ENCODE measurements at places on chromosomes 12 and 14.

DNA sequence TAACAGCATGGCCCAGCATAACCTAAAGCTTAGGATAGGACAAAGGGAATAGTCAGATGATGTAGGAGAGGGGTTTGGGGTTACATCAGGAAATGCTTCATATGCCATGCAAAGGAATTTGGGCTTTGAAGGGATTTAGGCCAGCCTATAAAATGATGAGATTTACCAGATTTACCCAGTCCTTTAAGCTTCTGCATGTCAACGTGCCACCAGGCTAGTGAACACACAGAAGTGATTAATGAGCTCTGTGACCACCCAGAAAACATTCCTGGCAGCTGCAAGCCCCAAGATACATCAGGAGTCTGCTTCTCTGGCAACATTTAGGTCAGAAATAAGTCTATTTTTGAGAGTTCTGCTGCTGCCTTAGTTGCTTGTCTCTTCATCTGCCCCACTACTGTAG lies 118.3 kb downstream of the LRIG3 start:
- DNase-seq: no peak

- DNase-seq: no peak
Observed at GRCh38 chr12:53399896-53400295, 19.9 kb downstream of the SP1 start.

- DNase-seq: no peak
Observed at GRCh38 chr12:25526778-25527177, 26.3 kb downstream of the LMNTD1 start.

GRCh38 chr14:91241863-91242262 lies 2.6 kb downstream of the GPR68 start:
- no peak for DNase-seq

DNA sequence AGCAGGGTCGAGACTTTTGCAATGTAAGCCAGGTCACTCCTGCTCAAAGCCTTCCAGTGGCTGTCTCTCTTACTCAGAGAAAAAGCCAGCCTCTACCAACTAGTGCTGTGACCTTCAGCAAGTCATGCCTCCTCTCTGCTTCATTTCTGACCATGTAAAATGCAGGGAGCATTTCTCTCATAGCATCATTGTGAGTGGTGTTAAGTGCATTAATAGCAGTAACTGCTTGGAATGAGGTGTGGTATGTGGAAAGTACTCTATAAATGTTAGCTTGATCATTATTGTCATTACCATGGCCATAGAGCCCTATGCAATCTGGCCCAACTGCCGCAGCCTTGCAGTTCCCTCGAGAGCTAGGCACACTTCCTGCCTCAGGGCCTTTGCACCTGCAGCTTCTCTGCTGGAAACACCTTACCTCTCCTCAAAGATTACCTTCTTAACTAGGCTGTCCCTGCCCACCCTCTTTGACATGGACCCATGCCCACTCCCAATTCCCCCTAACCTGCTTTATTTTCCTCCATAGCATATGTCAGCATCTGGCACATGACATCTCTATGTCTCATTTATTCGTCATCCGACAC lies 10.9 kb downstream of the PLEKHD1 start:
- no peak for DNase-seq

GRCh38 chr14:77738559-77739250 lies 22.3 kb downstream of the SNW1 start:
- no peak for DNase-seq

- no peak for DNase-seq
Observed at GRCh38 chr14:105148604-105149145, 19.9 kb downstream of the JAG2 start.

DNA sequence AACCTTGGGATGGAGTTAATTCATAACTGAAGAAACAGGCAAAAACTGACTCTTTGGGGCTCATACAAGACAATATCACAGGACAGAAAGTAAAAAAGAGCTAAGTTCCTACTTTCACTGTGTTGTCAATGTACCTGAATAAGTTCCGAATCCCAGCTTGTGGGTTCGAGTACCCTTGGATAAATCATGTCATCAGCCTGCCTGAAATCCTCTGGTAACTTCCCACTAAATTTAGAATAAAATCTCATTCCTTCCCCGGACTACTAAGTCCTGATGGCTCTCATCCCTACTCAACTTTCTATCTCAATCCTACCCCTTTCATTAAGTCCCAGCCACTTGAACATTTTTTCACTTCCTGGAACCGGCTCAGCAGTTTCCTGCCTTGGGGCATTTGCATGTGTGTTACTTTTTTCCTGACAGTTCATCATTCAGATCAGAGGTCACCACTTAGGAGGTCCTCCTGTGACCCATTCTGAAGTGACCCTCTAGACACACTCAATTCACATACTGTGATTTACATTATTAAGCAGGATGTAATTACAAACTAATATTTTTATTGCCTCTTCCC lies 12.7 kb downstream of the ERP29 start:
- no peak for DNase-seq

DNA sequence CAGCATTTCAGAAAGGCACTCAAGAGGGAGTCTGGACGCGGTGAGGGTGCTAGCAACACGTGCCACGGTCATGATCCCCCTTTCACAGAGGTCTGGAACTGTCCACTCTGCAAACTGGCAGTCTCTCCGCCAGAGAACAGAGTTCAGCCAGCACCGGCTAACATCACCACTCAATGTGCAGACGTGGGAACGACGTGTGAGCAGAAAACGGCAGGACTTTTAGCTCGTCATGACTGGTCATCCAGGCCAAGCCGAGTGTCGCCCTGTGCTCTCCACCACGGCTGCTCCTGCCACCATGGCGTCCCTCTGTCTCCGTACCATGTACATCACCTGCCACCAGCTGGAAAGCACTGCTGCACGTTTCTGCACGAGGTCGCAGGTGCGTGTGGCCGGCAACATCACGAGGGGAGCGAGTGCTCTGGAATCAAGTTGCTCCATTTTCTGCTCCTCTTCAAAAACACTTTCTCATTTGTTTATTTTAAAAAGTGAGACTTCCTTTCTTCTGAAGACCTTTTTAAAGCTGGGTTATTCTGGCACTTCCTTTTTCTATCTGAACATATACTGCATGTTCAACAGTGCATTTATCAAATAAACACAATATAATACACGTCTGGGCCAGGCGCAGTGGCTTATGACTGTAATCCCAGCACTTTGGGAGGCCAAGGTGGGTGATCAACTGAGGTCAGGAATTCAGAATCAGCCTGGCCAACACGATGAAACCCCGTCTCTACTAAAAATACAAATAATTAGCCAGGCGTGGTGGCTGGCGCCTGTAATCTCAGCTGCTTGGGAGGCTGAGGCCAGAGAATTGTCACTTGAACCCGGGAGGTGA lies 28.0 kb downstream of the SLC15A4 start:
- DNase-seq: no peak

DNA sequence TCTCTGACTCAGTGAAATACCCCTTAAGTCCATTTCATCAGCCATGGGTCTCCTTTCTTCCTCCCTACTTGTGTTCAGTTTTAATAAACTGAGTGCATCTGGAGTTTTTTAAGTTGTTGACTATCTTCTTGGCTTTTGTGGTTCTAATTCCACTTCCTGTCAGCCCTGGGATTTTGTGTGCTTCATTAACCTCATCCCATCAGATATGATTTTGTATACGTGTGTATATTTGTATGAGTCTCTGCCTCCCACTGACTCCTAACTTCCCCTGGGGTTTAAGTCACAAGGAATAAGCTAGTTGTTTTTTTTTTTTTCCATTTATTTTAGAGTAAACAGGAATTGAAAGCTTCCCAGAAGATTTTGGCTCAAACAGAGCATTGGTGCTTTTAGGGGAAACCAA lies 62.7 kb downstream of the TTLL5 start:
- DNase-seq: no peak

- DNase-seq: no peak
Observed at GRCh38 chr12:9792961-9793617, 32.4 kb upstream of the CD69 start.

GRCh38 chr12:90323217-90323616 lies 614.6 kb upstream of the ATP2B1 start:
- no peak for DNase-seq

GRCh38 chr12:42969355-42969754 lies 379.8 kb upstream of the PRICKLE1 start:
- DNase-seq: no peak

DNA sequence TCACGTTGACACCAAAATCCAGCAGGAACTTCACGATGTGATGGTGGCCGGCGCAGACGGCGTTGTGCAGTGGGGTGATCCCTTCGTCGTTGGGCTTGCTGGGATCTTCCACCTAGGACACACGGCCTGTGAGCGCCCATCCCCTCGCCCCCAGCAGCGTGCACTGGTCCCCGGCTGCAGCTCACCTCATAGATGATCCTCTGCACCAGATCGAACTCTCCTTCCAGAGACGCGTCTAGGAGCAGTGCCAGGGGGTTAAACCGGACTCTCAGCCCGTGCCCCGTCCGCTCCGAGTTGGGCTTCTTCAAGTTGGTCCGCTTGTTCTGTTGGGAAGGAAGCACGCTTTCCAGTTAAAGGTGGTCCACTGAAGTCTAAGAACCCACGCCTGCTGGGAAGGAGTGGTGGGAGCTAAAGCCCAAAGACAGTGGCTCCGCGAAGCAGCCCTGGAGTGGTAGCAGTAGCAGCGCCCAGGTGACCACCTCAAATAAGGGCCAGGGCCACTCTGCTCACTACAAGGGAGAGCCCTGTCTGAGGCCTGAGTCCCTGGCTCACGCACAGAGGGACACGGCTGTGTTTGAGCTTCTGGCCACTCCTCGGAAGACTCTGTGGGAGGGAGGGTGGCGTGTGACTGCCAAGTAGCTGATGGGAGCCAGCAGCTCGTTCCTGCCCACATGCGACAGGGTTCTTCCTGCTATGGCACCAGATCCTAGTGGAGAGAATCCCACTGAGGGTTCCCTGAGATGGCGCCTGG lies 23.3 kb downstream of the ZFYVE21 start:
- DNase-seq: no peak

GRCh38 chr14:99532310-99532709 lies 51.1 kb downstream of the CCNK start:
- no peak for DNase-seq

DNA sequence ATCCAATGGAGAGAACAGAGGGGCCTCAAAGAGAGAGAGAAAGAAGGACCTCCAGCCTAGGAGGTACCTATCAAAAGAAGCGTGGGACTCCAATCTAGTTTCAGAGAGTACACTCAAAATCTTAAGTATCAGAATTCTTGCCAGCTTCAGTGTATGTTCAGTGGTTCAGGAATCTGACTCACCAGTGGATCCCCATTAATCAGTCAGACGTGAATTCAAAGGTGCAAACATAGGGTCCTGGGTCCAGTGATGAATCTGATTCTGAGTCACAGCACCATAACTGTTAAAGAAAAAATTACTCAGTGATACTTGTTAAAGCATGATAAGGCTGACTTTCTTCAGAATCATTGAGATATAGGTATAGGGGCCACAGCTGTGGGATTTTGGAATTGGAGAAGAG lies 33.2 kb downstream of the ETNK1 start:
- DNase-seq: no peak

DNA sequence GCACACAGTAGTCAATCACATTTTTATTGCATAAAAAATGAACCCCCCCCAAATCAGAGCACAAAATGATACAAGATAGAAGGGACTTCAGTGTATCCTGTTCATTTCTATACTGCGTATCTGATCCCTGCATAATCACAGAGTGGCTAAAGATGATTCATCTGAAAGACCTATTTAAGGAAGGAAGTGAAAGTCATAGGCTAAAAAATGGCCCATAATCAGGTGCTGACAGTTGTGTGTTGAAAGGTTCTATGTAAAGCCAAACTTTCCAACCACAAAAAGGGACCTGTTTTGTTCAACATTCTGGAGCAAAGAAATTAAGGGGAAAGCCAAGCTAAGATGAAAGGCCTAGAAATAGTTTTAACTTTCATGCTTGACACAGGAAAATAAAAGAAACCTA lies 147.8 kb upstream of the ATP2B1 start:
- no peak for DNase-seq

DNA sequence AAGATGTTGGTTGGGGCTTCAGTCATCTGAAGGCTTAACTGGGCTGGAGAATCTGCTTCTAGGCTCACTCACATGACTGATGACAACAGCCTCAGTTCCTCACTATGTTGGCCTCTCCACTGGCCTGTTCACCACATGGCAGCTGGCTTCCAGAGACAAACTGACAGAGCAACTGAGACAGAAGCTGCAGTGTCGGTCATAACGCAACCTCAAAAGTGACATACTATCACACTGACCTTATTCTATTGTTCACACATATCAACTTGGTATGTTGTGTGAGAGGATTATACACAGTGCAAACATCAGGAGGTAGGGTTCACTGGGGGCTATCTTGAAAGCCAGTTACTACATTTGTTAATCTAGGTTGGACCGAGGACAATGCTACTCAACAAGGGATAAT lies 92.9 kb downstream of the PAWR start:
- DNase-seq: no peak

GRCh38 chr14:60691383-60692113 lies 32.6 kb downstream of the SIX4 start:
- no peak for DNase-seq

DNA sequence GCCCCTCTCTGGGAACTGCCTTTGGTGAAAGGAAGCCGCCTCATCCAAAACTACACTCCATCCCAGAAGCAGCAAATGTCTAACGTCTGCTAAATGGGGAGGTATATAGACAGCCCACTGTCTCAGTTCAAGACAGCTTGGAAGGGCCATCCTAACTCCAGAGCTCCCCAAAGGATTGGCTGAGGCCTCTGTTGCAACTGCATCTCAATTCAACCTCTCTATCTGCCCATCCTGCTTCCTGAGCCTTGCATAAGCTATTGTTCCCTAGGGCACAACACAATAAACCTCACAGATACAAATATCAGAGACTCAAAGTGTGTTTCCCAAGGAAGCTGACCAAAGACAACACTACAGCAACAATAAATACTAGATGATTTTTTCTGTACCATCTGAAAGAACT lies 495.2 kb upstream of the SOX5 start:
- DNase-seq: no peak

GRCh38 chr12:129605666-129606065 lies 298.2 kb downstream of the TMEM132D start:
- DNase-seq: no peak

DNA sequence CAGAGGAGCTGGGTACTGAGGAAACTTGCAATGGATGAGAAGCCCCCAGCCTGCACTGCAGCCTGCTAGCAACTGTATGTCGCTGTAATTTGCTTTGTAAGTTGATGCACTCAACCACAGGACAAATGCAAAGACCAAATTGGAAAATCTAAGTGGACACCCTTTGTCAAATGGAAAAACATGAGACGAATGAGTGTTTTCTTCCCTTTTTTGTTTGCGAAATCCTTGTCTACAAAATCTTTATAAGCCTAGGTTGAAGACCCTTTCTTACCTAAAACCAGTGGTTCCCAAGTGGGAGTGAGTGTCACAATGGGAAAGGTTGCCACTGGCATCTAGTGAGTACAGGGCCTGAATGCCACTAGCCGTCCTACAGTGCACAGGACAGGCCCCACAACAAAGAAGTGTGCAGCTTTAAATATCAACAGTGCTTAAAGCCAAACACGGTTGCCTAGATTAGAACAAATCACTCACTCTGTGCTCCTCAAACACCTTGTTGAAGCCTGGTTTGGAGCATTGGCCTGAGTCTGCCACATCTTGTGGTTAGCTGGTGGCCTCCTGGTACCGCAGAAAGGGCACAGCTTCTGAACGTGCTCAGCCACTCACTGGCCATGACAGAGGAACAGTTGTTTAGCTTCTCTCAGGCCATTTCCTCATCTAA lies 7.6 kb upstream of the VASH1 start:
- no peak for DNase-seq

- no peak for DNase-seq
Observed at GRCh38 chr14:83994020-83994419, 1535.9 kb upstream of the FLRT2 start.
